ENCODE measurements at places on chromosomes 1 and 21. TPM values are rescaled to one million over a fixed set of nuclear protein-coding genes. Genes with fewer than 3 reads are reported as not detected.
A peak's percentile ranks its signal among the peaks of the same experiment; 100 is the strongest.

The C1orf56 gene
- 22.6 TPM for total RNA-seq

DNA sequence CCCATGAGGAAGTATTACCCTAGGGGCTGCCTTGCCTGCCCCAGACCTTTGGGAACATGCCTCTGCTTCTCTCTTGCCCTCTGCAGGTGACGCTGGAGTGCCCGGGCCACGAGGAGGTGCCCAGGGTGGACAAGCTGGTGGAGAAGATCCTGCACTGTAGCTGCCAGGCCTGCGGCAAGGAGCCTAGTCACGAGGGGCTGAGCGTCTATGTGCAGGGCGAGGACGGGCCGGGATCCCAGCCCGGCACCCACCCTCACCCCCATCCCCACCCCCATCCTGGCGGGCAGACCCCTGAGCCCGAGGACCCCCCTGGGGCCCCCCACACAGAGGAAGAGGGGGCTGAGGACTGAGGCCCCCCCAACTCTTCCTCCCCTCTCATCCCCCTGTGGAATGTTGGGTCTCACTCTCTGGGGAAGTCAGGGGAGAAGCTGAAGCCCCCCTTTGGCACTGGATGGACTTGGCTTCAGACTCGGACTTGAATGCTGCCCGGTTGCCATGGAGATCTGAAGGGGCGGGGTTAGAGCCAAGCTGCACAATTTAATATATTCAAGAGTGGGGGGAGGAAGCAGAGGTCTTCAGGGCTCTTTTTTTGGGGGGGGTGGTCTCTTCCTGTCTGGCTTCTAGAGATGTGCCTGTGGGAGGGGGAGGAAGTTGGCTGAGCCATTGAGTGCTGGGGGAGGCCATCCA, 7.8 kb upstream of the HTR6 start:
- H3K4me1 ChIP-seq: no peaks in the 10 kb centered on the region
- H3K27me3 ChIP-seq: no peaks in the 10 kb centered on the region
- no peak overlapping the region for H3K27ac ChIP-seq
- no peak for DNase-seq

GRCh38 chr1:215607412-215607811, 40.3 kb downstream of the KCTD3 start:
- no peaks in the 10 kb centered on the region for H3K27me3 ChIP-seq
- H3K4me1 ChIP-seq: peaks cover 4% of the 10 kb centered on the region
- H3K4me3 ChIP-seq: no peak overlapping the region
- peaks cover 8% of the 10 kb centered on the region for H3K36me3 ChIP-seq
- H3K27ac ChIP-seq: no peak overlapping the region

DNA sequence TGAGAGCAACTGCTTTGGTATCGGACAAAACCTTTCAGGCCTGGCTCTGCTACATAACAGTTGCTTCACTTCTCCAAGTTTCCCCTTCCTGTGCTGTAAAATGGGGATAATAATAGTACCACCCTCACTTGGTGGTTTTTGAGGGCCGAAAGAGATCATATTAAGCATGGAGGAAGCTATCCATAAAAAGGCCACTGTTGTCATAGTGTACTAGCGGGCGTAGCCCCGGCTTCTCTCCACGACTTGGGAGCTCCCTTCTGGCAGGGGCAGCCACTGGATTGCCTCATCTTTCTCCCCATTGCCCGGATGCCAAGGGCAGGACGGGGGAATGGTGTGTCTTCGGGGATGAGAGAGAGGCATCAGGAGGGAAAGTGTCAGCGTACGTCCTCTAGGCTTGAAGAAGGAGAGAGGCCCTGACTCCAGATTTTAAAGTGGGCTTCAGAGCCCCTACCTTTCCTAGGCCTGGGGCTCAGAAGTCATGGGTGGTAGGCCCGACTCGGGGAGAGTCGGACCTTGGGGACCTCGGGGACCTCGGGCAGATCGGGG, 548 bp upstream of the MFSD2A start:
- no peaks in the 10 kb centered on the region for H3K36me3 ChIP-seq
- DNase-seq: no peak
- H3K27ac ChIP-seq: peak overlapping the region; percentile 37
- H3K4me1 ChIP-seq: peaks cover 44% of the 10 kb centered on the region
- H3K27me3 ChIP-seq: no peaks in the 10 kb centered on the region

GRCh38 chr1:183937611-183938010, 99.9 kb downstream of the COLGALT2 start:
- H3K4me3 ChIP-seq: no peak overlapping the region
- H3K27me3 ChIP-seq: no peaks in the 10 kb centered on the region
- no peaks in the 10 kb centered on the region for H3K36me3 ChIP-seq
- DNase-seq: no peak
- H3K4me1 ChIP-seq: no peaks in the 10 kb centered on the region

DNA sequence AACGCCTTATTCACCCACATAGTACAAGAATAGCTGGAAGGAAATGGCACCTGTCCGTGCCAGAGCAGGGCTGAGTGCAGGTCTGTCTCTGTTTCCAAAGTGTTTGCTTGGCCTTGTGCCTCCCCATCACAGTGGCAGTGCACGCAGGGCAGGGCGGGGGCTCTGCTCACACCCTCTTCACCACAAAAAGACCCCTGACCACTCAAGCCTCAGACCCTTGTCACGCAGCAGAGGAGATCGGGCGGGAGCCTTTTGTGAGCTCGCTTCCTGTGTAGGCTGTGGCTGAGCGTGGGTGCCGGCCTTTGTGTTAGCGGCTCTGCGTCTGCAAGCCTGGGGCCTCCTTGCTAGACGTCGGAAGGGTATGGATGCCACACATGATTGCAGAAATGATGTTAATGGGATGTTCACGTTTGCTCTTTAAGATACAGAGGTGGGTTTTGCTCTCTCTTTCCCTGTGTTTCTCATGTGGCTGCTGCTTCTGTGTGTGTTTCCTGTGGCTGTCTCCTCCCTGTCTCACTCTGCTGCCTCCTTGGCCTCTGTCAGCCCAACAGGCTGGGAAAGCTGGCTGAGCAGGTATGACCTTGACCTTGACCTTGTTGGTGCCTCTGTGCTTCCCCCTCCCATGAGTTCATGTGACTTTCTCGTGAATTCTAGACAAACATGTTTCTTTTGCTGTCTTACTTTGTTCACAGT, 45.4 kb downstream of the S100B start:
- peak; percentile 64 for DNase-seq
- H3K4me1 ChIP-seq: no peaks in the 10 kb centered on the region
- H3K36me3 ChIP-seq: peaks cover 44% of the 10 kb centered on the region
- peak overlapping the region; percentile 68 for H3K27ac ChIP-seq
- H3K27me3 ChIP-seq: no peaks in the 10 kb centered on the region

DNA sequence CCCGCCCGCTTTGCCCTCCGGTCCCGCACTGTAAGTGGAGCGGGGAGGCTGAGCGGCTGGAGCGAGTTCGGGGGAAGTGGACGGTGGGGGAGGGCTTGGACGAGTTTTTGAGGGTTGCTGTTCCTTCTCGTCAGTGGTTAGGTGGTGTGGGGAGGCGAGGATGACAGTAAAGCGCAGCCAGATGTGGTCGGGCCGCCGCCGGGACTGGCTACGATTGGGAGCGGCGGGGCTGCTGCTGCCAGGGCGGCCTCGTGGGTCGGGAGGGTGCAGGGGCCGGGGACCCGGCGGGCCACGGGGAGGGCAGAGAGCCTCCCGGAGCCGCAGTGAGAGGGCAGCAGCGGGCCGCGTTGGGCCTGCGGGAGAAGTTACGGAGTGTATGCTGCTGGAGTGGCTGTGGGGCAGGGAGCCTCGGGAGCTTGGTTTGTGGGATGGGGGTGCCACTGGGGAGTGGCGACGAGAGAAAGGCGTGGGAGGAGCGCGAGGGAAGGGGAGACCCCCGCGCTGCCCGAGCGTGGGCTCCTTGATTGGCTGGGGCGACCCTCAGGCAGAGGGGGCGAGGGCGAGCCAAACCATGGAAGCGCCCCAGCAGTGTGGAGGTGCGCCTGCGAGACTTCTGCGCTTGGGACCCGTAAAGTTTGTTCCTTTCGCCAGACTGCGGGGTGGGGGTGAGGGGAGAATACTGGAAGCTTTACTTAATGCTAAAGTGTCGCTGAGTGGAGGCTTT, 2.1 kb downstream of the ADGRL2 start:
- peaks cover 29% of the 10 kb centered on the region for H3K4me1 ChIP-seq
- H3K27me3 ChIP-seq: no peaks in the 10 kb centered on the region
- peak overlapping the region; percentile 79 for H3K4me3 ChIP-seq
- peak; percentile 85 for DNase-seq
- H3K36me3 ChIP-seq: no peaks in the 10 kb centered on the region
- H3K27ac ChIP-seq: peak overlapping the region; percentile 99

DNA sequence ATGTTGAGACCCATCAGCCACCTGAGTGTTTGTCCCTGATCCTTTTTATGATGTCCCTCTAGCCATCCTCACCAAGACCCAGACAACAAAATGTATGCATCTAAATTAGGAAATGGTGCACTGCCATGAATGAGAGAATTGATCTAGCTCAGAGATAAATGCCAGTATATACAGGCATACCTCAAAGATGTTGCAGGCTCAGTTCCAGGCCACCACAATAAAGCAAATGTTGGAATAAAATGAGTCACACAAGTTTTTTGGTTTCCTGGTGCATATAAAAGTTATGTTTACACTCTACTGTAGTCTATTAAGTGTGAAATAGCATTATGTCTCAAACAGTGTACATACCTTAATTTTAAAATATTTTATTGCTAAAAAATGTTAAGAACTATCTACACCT, 63.9 kb downstream of the CHIA start:
- DNase-seq: no peak
- H3K4me3 ChIP-seq: no peak overlapping the region
- H3K27me3 ChIP-seq: no peaks in the 10 kb centered on the region
- H3K27ac ChIP-seq: no peak overlapping the region
- no peaks in the 10 kb centered on the region for H3K36me3 ChIP-seq

DNA sequence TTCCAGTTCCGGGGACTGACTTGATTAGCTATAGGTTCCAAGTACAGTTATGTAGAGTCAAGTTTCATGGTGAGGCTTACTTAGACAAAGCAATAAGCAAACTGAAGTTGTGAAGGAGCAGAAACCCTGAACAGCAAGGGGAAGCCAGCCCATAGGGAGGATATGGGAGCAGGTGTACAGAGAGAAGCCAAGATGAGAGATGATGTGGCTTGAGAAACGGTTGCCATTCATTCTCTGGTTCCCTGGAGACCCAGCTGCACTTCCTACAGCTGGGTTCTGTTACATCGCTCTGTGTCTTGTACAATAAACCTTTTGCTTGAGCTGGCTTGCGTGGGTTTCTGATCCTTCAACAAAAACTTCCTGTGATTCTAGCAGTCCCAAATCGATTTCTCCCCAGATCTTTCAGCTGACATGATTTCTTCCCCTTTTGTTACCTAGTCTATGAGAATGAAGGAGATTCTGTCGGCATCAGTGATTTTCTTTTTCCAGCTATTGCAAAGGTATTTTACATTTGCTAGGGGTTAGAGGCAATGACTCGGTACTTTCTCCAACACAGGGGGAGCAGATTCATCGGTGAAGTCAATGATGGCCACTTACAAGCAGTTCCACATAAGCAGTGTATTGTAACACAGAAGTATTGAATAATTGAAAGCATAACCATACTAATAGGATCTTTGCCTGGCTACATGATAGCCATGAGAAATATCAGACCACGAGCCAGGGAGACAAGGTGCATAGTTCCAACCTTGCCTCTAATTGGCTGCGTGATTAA, 67.3 kb downstream of the URB2 start:
- H3K36me3 ChIP-seq: no peaks in the 10 kb centered on the region
- no peaks in the 10 kb centered on the region for H3K27me3 ChIP-seq
- H3K4me1 ChIP-seq: no peaks in the 10 kb centered on the region
- DNase-seq: no peak
- H3K27ac ChIP-seq: no peak overlapping the region

The PRCC gene
- total RNA-seq: 38.5 TPM

GRCh38 chr1:87805666-87806378, 477.1 kb downstream of the LMO4 start:
- H3K27ac ChIP-seq: no peak overlapping the region
- H3K27me3 ChIP-seq: no peaks in the 10 kb centered on the region
- H3K4me1 ChIP-seq: no peaks in the 10 kb centered on the region
- DNase-seq: peak; percentile 49

- H3K36me3 ChIP-seq: no peaks in the 10 kb centered on the region
- DNase-seq: no peak
- H3K4me1 ChIP-seq: no peaks in the 10 kb centered on the region
- no peak overlapping the region for H3K4me3 ChIP-seq
- no peak overlapping the region for H3K27ac ChIP-seq
Observed at GRCh38 chr1:55448261-55448660, 233.1 kb upstream of the USP24 start.

DNA sequence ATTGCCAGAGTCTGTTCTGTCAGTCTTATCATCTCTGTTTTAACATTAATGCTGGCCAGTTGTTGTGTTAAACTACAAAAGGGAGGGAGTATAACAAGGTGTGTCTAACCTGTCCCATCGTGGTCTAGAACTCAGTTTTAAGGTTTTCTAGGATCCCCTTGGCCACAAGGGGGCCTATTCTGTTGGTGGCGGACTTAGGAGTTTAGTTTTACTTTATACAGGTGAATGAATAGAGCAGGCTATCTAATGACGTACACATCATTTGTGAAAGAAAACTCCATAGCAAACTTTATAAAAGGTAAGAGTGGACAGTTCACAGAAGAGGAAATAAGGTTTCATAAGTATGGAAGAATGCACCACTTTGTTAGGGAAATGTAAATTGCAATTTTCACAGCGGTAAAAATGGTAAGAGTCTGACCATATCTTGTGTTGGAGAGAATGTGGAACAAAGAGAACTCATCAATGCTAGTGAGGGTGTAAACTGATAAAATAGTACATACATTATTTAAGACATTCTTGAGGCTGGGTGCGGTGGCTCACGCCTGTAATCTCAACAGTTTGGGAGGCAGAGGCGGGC, 2.5 kb upstream of the ATF6 start:
- no peak overlapping the region for H3K27ac ChIP-seq
- H3K36me3 ChIP-seq: no peaks in the 10 kb centered on the region
- H3K4me1 ChIP-seq: peaks cover 6% of the 10 kb centered on the region
- DNase-seq: peak; percentile 10

- peak; percentile 23 for DNase-seq
- no peaks in the 10 kb centered on the region for H3K4me1 ChIP-seq
- H3K27ac ChIP-seq: no peak overlapping the region
- no peaks in the 10 kb centered on the region for H3K36me3 ChIP-seq
- H3K4me3 ChIP-seq: no peak overlapping the region
Observed at GRCh38 chr1:22665752-22666151, 12.7 kb downstream of the C1QB start.

The RSPH1 gene
- 3.7 TPM for total RNA-seq

- H3K4me3 ChIP-seq: no peak overlapping the region
- no peak for DNase-seq
- H3K4me1 ChIP-seq: peaks cover 7% of the 10 kb centered on the region
- H3K36me3 ChIP-seq: peaks cover 6% of the 10 kb centered on the region
- no peak overlapping the region for H3K27ac ChIP-seq
- H3K27me3 ChIP-seq: no peaks in the 10 kb centered on the region
Observed at GRCh38 chr1:37851782-37852210, 7.6 kb downstream of the MTF1 start.

DNA sequence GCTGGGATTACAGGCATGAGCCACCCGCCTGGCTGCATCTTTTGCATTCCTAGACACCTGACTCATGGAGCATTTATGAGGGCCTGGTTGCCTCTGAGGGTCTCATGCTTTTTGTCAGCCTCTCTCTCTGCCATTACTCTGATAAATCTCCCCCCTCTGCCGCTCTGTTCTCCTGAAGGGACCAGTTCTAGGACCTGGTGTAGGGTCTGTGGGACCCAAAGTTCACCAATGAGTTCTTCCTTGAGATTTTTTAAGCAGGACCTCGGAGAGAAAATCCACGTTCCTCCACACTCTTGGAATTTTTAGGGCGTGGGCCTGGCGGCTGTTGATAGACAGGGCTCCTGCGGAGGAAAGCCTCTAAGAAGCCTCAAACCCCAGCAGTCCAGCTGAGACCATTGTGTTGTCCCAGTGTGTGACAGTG, 91.9 kb upstream of the ERRFI1 start:
- H3K4me3 ChIP-seq: no peak overlapping the region
- H3K27ac ChIP-seq: peak overlapping the region; percentile 98
- peaks cover 69% of the 10 kb centered on the region for H3K4me1 ChIP-seq
- H3K27me3 ChIP-seq: no peaks in the 10 kb centered on the region

GRCh38 chr1:219506936-219507335, 106.0 kb downstream of the ZC3H11B start:
- H3K4me1 ChIP-seq: no peaks in the 10 kb centered on the region
- no peaks in the 10 kb centered on the region for H3K27me3 ChIP-seq
- no peak overlapping the region for H3K27ac ChIP-seq
